ENCODE measurements at places on chromosomes 16 and 17.

DNA sequence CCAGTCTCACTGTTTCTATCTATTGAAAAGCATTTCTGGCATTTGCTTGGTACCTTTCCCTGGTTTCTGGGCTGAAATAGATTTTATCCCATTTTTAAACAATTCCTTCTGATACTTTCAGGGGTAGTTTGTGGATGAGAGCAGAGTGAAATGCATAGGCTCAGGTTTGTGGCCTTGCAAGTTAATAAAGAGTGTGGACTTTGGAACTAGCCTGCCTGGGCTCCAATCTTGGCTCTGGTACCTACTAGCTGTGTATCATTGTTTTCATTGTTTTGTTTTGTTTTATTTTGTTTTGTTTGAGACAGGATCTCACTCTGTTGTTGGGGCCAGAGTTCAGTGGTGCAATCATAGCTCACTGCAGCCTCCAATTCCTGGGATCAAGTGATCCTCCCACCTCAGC lies 175.5 kb downstream of the PRKCB start:
- no peak for DNase-seq

GRCh38 chr17:51165680-51166197 lies 472 bp upstream of the NME2 start:
- DNase-seq, result no peak

DNA sequence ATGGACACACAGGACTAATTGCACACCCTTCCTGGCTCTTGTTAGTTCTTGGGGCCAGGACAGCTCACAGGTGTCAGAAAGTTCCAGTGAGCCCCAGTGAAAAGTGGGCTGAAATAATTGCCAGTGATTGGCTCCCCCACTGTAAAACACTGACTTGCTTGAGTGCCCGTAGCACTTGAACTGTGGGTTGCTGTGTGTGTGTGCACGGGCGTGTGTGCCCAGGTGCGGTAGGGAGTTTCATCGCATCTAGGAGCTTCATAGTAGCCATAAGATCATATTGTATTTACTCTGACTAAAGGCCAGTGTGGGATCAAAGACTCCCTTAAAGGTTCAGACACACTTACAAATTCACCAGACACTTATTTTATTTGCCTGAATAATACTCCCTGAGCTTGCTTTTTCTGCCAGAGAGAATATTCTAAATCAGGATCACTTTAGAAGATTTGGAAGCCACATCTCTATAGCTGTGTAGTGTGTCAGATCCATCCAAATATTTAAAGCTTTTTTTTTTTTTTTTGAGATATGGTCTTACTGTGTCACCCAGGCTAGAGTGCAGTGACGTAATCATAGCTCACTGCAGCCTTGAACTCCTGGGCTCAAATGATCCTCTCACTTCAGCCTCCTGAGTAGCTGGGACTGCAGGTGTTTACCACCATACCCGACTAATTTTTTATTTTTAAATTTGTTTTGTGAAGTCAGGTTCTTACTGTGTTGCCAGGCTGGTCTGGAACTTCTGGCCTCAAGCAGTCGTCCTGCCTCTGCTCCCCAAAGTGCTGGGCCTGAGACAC lies 11.4 kb downstream of the UNK start:
- no peak for DNase-seq

DNA sequence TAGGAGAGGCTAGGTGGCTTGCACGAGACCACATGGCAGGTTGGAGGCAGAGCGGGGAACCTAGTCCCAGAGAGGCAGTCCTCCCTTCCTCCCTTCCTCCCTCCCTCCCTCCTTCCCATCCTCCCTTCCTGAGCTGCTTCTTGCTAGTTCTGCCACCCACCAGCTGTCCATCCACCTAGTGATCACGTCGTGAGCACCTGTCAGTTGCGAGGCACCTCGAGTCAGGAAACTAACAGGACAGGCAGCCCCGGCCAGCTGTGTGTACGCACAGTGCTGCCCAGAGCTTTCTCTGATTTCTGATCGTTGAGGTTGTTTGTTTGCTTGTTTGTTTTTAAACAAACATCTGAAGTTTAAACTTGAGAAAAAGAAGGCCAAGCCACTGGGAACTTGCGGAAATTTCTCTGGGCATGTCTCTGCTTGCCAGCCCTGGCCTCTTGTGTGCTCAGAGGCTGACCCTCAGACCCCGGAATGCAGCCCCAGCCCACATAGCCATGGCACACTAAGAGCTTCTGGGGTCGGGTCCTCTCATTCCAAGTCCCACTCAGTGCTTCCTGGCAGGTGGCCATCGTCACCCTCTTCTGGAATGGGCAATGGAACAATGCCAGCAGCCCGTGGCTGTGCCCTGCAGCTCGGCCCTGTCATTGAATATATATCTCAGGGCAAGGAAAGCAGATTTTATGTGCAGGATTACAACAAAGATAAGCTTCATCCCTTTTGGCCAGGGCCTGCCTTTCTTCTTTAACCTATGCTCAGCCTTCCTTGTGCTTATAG lies 174.0 kb downstream of the KATNIP start:
- no peak for DNase-seq

DNA sequence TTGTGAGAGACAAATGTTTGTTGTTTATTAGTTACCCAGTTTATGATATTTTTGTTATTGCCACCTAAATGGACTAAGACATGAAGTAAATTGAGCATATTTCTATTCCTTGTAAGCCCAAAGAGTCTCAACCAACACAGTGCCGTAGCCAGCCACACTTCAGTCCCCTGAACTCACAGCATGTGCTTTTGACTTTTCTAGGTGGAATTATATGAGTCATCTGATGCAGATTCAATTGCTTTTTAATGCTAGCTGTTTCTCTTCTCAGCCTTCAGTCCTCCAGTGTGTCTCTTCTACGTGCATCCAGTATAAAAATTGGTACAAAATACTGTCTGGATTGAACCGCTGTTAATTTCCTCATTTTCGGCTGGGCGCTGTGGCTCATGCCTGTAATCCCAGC lies 39.0 kb downstream of the IQCK start:
- DNase-seq, result no peak

DNA sequence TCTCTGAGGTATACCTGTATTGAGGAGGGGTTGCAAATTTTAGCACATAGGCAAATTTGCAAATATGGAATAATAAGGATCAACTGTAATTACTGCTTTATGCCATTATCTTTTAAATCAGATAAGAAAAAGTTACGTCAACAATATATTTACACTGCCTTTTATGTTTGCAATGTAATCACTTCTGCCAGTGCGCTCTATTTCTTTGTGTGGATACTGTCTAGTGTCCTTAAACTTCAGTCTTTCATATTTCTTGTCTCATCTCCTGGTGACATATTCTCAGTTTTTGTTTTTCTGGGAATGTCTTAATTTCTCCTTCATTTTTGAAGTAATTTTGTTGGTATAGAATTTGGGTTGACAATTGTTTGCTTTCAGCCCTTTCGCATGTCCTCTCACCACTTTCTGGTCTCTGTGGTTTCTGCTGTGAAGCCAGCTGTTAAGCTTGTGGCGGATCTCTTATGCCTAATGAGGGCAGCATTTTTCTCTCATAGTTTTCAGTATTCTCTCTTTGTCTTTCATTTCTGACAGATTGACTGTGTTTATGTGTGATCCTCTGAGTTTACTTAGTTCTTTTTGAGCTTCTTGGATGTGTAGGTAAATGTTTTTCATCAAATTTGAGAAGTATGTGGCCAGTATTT lies 37.6 kb upstream of the ABCC11 start:
- DNase-seq, result no peak

DNA sequence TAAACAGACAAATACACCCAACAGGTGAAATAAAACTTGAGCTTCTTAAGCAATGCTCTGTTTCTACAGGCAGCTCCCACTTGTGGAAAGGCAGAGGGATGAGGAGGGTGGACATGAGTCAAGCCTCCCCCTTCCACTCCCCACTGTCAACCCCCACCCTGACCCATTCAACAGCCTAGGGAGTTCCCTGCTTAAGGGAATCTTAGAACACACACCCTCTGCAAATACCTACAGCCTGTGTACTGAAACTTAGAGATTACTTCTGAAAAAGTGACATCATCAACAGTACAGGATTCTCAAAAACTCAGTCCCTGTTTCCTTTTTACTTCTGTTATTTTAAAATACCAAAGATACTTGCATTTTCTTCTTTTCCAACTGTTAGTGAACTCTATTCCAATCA lies 345.4 kb downstream of the SOX9 start:
- DNase-seq, result no peak

Measured in activated naive CD8-positive, alpha-beta T cell treated with anti-CD3 and anti-CD28 coated beads, Interleukin-2, amount 50 U/mL, for 24 hours (primary cell).